ENCODE measurements at places on chromosomes 3 and 15. TPM values are rescaled to one million over a fixed set of nuclear protein-coding genes. Genes with fewer than 3 reads are reported as not detected.

DNA sequence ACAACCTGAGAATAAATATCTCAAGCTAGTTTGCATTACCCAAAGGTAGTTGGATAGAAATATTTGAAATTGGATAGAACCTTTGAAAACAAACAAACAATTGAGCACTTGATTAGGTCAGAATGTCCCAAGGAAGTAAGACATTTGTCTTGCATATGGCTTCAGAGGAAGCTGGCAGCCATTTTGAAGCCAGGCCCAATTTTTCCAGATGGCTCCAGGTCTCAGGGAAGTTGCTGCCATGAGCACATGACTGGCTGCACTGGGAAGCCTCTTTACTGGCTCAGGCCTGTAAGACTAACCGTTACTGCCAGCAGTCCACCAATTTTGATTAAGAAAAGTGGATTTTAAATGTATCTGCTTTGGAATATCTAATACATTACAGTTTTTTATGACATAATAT lies 448.9 kb upstream of the DPH6 start:
- H3K4me3 ChIP-seq = no peak overlapping the region
- no peaks in the 10 kb centered on the region for H3K27me3 ChIP-seq
- H3K27ac ChIP-seq = no peak overlapping the region
- no peak for DNase-seq
- no peaks in the 10 kb centered on the region for H3K36me3 ChIP-seq
- peaks cover 4% of the 10 kb centered on the region for H3K4me1 ChIP-seq

GRCh38 chr3:11826628-11827265 lies 19.9 kb downstream of the TAMM41 start:
- no peaks in the 10 kb centered on the region for H3K4me1 ChIP-seq
- no peaks in the 10 kb centered on the region for H3K27me3 ChIP-seq
- DNase-seq = no peak

GRCh38 chr3:194907811-194908210 lies 222.1 kb downstream of the FAM43A start:
- H3K27ac ChIP-seq = no peak overlapping the region
- DNase-seq = no peak
- no peaks in the 10 kb centered on the region for H3K4me1 ChIP-seq
- H3K36me3 ChIP-seq = no peaks in the 10 kb centered on the region
- no peak overlapping the region for H3K4me3 ChIP-seq
- no peaks in the 10 kb centered on the region for H3K27me3 ChIP-seq

DNA sequence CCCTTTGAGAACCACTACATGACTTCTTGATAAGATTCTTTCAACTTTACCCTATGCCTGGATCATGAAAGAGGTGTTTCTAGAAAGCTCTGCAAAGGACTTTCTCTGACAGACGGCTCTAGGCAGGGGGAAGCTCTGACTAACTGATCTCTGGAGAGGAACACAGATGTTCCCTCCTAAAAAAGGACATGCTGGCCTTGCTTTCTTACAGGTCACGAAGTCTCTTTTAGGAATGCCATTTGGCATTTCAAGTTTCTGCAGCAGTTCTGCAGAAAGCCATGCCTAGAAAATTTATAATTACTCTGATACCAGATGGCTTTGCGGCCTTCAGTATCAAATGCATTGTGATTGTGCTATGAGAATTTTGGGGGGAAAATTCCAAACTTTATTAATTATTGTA lies 275.4 kb upstream of the CTDSPL start:
- no peak for DNase-seq
- no peak overlapping the region for H3K4me3 ChIP-seq
- H3K27me3 ChIP-seq = no peaks in the 10 kb centered on the region

- peaks cover 23% of the 10 kb centered on the region for H3K36me3 ChIP-seq
- H3K4me1 ChIP-seq = no peaks in the 10 kb centered on the region
- no peak for DNase-seq
- H3K27me3 ChIP-seq = no peaks in the 10 kb centered on the region
Measured at GRCh38 chr3:168034152-168034928, 61.4 kb downstream of the GOLIM4 start.

CD200R1 gene
- 1.1 TPM for total RNA-seq

DNA sequence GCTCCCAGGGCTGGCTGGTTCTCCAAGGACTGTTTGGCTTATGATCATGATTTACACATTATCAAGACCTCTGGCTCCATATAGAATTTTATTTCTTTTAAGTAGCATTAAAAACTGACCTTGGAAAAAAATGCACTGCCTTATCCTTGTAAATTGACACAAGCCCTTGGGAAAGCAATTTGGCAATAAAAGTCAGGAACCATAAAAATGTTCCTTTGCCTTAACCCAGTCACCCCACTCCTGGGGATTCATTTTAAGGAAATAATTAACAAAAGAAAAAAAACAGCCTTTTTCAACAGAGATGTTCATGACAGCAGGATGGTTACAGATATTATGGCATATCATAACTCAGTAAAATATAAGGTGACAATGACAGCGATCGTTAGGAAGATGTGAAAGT lies 51.6 kb upstream of the NR2E3 start:
- no peaks in the 10 kb centered on the region for H3K36me3 ChIP-seq
- no peak overlapping the region for H3K4me3 ChIP-seq
- no peaks in the 10 kb centered on the region for H3K4me1 ChIP-seq
- DNase-seq = no peak

TRANK1 gene
- total RNA-seq = 9.0 TPM

PPP2R3A gene
- total RNA-seq = 7.0 TPM

DNA sequence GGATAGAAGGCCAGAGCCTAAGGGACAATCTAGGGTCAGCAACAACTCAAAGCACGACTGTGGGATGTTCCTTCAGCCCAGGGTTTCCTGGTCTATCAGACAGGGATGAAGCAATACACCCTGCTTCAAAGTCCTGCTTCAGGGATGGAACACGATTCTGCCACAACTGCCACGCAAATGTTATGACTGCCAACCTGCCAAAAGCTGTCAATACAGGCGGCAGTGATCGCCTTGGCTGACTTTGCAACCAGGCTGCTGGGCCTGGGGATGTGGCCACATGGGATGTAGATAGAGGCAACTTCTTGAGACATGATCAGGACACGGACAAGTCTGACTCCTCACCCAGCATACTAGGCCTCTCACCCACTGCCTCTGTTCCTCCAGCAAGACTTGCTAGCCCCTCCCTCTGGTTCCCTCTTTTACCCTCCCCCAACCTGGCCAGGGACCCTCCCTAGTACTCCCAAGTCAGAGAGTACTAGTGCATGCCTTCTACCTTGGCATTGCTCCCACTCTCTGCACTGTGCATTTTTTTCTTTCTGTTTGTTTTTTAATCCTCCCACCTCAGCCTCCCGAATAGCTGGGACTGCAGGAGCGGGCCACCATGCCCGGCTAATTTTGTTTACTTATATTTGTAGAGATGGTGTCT lies 7.6 kb downstream of the CCDC12 start:
- DNase-seq = no peak
- H3K27me3 ChIP-seq = no peaks in the 10 kb centered on the region
- no peak overlapping the region for H3K27ac ChIP-seq
- peaks cover 9% of the 10 kb centered on the region for H3K4me1 ChIP-seq
- peaks cover 46% of the 10 kb centered on the region for H3K36me3 ChIP-seq
- H3K4me3 ChIP-seq = no peak overlapping the region

- H3K27me3 ChIP-seq = peaks cover 7% of the 10 kb centered on the region
- no peak for DNase-seq
- no peaks in the 10 kb centered on the region for H3K36me3 ChIP-seq
- H3K4me1 ChIP-seq = no peaks in the 10 kb centered on the region
Measured at GRCh38 chr3:182769673-182770072, 23.6 kb upstream of the ATP11B start.

DNA sequence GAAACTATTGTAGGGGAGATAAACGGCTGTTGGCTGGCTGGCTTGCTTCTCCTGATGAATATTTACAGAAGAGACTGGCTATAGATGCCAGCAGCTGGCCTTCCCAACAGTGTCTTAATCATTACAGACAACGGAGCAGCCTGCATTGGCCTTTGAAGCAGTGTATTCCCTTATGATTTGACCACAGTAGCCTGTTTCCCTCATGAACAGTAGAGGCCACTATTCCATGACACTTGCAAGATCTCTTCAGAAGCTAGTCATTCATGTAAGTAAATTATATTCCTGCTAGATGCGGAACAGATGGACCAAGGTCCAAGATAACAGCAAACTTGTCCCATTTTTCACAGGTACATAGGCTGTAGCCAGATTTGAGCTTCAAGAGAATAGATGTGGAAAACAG lies 47.3 kb downstream of the TMCO5A start:
- H3K27me3 ChIP-seq = no peaks in the 10 kb centered on the region
- H3K4me1 ChIP-seq = no peaks in the 10 kb centered on the region
- no peak overlapping the region for H3K27ac ChIP-seq
- no peaks in the 10 kb centered on the region for H3K36me3 ChIP-seq
- DNase-seq = no peak
- no peak overlapping the region for H3K4me3 ChIP-seq

ZIC4 gene
- not detected for total RNA-seq

SNTN gene
- total RNA-seq = not detected

- H3K27me3 ChIP-seq = peaks cover 43% of the 10 kb centered on the region
- H3K36me3 ChIP-seq = no peaks in the 10 kb centered on the region
- no peaks in the 10 kb centered on the region for H3K4me1 ChIP-seq
- H3K27ac ChIP-seq = no peak overlapping the region
- H3K4me3 ChIP-seq = no peak overlapping the region
Measured at GRCh38 chr15:40248006-40248783, 9.3 kb downstream of the PAK6 start.

- H3K27ac ChIP-seq = no peak overlapping the region
- H3K4me3 ChIP-seq = no peak overlapping the region
Measured at GRCh38 chr3:26100176-26100575, 310.3 kb downstream of the OXSM start.

DNA sequence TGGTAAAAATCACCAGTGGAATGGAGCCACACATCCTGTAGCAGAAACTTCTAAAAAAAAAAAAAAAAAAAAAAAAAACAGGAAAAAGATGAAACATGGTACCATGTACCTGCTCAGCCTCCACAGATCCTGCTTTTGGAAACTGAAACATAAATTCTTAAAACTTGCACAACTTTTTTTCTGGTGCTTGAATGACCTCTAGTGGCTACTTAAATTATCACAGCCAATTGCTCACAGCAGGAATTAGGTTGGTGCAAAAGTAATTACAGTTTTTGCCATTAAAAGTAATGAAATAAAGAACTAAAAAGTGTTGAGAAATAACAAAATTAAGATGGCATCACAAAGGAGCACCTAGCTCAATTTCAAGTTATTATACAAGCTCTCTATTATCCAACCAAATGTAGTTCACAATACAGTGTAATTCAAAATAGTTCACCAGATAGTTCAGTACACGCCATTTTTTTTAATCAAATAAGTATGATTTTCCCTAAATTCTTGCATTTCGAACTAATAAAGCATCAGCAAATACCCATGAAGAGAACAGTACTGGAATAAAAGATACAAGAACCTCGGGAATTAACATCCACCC lies 80.6 kb downstream of the ULK4 start:
- H3K27ac ChIP-seq = no peak overlapping the region
- H3K4me3 ChIP-seq = no peak overlapping the region
- no peak for DNase-seq
- no peaks in the 10 kb centered on the region for H3K27me3 ChIP-seq
- no peaks in the 10 kb centered on the region for H3K36me3 ChIP-seq

DNA sequence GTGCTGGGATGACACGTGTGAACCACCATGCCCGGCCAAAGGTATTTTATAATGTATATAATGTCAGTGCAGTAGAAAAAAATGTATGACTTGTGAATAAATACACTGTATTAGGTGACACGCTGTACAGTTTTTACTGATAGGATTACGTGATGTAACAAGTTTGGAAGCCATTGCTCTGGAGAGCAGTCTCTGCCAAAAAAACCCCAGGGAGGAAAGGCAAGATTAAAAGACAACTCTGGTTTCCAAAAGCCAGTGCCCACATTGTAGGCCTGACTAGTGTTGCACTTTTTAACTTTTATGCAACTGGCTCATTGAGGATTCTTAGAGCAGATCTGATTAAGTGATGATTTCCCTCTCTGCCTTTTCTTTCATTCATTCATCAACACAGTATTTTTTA lies 62.0 kb upstream of the SLC2A2 start:
- peaks cover 6% of the 10 kb centered on the region for H3K4me1 ChIP-seq
- no peak for DNase-seq
- H3K27me3 ChIP-seq = no peaks in the 10 kb centered on the region
- peak overlapping the region; percentile 4 for H3K27ac ChIP-seq
- H3K36me3 ChIP-seq = no peaks in the 10 kb centered on the region

CAND2 gene
- 7.8 TPM for total RNA-seq

DNA sequence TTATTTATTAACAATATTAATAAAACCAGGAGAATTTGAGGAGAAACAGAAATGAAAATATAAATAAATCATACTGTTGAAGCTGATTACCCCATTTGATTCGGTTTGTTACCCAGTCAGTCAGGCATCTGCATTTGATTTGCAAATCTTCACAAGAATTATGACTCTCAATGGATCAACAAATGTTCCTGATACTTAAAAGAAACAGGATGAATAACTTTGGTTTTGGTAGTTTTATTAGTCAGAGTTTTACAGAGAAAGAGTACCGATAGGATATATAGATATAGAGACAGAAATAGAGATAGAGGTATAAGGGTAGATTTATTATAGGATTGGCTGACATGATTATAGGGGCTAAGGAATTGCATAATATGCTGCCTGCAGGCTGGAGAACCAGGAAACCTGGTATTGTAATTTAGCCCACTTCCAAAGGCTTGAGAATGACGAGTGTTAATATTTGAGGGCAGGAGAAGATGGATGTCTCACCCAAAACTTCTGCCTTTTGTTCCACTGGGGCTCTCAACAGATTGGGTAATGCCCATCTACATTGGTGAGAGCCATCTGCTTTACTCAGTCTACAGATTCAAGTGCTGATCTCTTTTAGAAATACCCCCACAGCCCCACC lies 241.6 kb upstream of the COL8A1 start:
- H3K4me3 ChIP-seq = no peak overlapping the region
- H3K36me3 ChIP-seq = no peaks in the 10 kb centered on the region
- no peak for DNase-seq
- H3K27me3 ChIP-seq = no peaks in the 10 kb centered on the region

All from endodermal cell (in vitro differentiated cells).